Neural crest cell (in vitro differentiated cells): ENCODE measurements at places on chromosomes 4 and X.
A peak's percentile ranks its signal among the peaks of the same experiment; 100 is the strongest.

GRCh38 chr4:186485150-186485549 is 70.2 kb downstream of the MTNR1A start:
- no peak for DNase-seq

- DNase-seq: no peak
These were observed 6.8 kb upstream of the RHOH start for GRCh38 chr4:40190019-40190418.

DNA sequence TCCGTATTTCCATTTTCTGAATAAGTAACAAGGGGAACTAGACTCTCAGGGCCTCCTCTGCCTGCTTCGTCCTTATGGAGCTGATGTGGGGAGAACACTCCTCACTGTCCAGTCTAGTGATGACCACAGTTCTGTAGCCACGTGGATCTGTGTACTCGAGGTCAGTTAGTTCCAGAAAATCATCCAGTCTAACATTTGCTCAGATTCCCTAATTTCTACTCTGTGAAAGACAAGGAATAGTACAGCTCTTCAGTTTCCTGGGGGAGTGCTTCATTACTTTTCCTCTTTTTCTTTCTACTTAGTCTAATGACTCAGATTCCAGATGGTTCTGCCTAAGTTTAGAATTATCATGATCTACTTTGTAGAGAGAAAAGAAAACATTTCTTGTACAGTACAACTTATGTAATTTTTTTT is 82.6 kb downstream of the SORBS2 start:
- no peak for DNase-seq

DNA sequence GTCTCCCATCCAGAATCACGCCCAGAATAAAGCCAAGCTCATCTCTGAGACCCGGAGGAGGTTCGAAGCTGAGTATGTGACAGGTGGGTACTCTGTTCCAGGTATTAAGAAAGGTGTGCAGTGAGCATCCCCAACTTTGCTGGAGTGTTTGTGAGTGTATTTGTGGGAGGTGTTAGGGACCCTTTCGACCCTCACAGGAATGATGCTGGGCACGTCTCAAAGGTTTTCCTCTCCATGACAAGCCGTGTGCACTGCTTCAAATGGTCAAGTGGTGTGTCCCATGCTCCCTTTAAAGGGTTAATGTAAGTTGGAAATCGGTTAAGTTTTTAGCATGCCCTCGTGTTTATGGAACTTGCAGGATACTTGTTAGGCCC is 442 bp downstream of the MOSPD2 start:
- no peak for DNase-seq

GRCh38 chr4:76213415-76214176 is at the start of gene SCARB2:
Gene SCARB2 (minus strand): TSS chr4:76213824. CDS start chr4:76213543, 281 bp downstream.
- peak; percentile 70 for DNase-seq

DNA sequence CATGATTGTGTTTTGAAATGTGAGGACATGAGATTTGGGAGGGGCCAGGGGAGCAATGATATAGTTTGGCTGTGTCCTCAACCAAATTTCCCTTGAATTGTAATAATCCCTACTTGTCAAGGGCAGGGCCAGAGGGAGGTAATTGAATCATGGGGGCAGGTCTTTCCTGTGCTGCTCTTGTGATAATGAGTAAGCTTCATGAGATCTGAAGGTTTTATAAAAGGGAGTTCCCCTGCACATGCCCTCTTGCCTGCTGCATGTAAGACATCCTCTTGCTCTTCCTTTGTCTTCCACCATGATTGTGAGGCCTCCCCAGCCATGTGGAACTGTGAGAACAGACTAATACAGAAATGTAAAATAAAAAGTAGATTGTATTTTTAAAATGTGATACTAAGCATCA is 1294.9 kb downstream of the ADGRL3 start:
- no peak for DNase-seq

DNA sequence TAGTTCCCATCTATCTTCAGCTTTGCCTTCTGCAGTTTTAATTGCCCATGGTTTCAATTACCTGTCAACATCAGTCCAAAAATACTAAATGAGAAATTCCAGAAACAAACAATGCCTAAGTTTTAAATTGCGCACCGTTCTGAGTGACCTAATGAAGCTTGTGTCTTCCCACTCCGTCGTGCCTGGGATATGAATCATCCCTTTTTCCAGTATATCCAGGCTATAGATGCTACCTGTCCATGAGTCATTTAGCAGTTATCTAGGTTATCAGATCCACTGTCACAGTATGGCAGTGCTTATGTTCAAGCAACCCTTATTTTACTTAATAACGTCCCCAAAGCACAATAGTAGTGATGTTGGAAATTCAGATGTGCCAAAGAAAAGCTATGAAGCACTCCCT is 363.6 kb upstream of the FAM241A start:
- no peak for DNase-seq

GRCh38 chrX:13620207-13620606 is 32.7 kb upstream of the TCEANC start:
- no peak for DNase-seq

DNA sequence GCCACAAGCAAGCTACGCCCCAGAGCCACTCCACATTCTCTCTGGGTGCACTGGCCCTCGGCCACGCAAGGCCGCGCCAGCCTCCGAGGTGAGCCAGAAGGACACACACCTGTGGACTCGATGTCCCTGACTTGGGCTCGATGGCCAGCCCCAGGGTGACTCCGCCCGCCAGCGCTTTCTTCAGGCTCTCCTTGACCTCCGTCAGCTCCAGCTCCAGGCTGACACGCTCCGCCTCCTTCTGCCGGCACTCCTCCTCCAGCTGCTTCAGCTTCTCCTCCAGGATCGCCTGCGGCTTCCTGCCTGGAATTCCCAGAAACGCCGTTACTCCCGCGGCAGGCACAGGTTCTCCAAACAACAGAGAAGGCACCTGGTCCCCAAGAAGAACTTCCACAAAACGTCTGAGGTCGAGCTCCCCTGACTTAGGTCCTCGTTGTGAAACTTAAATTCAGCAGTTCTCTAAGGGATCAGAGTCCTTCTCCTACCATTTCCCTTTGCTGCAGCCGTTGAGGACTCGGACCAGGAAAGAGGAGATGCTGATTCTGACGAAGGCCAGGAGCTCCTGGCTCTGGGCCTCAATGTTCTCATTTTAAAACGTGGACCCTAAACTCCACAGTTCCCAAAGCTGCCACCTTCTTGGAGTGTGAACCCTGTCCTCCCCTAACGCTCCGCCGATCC is 166.8 kb downstream of the AFAP1 start:
- DNase-seq: no peak

DNA sequence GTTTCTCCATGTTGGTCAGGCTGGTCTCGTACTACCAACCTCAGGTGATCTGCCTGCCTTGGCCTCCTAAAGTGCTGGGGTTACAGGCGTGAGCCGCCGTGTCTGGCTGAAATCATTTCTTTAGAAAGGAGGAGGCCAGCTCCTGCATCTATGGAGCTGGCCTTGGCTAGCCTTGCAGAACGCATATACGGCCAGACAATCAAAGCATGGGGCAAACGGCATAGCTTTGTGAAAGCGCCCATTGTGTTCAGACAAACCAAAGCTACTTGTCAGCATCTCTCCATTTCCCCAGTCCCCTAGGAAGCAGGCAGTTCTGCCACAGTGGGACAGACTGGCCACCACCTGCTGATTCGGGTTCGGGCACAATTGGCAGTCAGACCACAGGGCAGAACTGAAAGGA is 48.9 kb upstream of the IQSEC2 start:
- DNase-seq: no peak

DNA sequence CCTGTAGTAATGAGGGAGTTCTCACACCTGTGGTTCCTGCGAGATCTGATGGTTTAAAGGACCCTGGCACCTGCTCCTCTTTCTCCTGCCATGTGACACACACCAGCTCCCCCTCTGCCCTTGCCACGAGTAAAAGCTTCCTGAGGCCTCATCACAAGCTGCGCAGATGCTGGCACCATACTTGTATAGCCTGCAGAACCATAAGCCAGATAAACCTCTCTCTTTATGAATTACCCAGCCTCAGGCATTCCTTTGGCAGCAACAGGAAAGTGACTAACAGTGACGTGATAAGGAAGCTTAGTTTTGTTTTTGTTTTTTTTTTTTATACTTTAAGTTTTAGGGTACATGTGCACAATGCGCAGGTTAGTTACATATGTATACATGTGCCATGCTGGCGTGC is 130.9 kb downstream of the AFAP1 start:
- no peak for DNase-seq

DNA sequence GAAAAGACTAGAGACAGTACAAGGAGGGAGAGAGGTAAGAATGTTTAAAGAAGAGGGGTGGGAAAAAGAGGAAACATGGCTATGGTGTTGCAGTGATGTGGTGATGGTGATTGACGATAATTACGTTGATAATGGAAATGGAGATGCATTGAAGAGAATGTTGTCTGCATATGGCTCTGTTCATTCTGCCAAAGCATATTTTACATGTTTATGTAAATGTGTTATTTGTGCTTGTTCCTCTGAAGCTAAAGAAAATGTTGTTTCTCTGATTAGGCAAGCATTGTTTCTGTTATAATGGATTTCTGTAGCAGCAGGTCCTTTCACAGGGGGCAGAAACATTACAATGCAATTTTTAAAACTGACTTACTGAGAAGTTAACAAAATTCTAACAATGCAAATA is 958.8 kb downstream of the CCSER1 start:
- no peak for DNase-seq

DNA sequence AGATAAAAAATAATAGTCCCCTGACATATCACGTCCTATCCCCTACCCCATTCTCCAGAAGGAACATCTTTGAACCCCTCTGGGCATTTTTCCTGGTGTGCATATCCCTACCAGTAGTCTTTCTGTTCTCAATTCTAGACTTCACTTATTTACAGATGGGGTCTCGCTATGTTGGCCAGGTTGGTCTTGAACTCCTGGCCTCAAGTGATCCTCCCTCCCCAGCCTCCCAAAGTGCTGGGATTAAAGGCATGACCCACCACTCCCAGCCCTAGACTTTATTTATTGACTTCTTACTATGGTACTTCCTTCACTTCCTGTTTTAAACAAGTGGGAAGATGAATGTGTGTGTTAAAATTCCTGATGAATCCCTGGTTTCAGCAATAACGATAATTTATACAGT is 612 bp upstream of the RRAGB start:
- DNase-seq: no peak

- DNase-seq: no peak
These were observed 198.7 kb upstream of the NOCT start for GRCh38 chr4:138816875-138817274.

- no peak for DNase-seq
These were observed 16.2 kb downstream of the NELFA start for GRCh38 chr4:1992468-1993168.

- DNase-seq: no peak
These were observed 40.8 kb downstream of the SLC34A2 start for GRCh38 chr4:25696409-25696808.

- no peak for DNase-seq
These were observed 17.9 kb upstream of the CXCL11 start for GRCh38 chr4:76053730-76054129.

DNA sequence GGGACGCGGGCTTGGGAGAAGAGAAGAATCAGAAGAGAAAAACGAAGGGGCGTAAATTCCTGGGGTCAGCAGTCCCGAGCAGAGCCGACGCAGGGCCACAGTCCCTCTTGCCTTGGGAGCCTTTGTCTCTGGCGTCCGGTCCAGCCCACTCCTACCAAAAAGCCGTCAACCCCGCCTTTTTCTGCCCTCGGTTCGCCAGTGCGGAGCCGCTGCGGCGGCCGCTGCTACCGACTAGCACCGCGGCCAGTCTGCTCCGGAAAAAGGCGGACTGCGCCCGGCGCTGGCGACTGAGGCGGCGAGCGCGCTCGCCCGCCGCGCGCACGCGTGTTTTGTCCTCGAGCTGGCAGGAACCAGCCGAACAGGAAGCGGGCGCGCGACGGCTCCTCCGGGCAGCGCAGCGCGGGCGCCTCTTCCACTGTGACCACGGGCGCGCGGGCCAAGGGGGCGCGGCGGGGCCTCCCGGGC is 502 bp downstream of the HNRNPDL start:
- DNase-seq: no peak

DNA sequence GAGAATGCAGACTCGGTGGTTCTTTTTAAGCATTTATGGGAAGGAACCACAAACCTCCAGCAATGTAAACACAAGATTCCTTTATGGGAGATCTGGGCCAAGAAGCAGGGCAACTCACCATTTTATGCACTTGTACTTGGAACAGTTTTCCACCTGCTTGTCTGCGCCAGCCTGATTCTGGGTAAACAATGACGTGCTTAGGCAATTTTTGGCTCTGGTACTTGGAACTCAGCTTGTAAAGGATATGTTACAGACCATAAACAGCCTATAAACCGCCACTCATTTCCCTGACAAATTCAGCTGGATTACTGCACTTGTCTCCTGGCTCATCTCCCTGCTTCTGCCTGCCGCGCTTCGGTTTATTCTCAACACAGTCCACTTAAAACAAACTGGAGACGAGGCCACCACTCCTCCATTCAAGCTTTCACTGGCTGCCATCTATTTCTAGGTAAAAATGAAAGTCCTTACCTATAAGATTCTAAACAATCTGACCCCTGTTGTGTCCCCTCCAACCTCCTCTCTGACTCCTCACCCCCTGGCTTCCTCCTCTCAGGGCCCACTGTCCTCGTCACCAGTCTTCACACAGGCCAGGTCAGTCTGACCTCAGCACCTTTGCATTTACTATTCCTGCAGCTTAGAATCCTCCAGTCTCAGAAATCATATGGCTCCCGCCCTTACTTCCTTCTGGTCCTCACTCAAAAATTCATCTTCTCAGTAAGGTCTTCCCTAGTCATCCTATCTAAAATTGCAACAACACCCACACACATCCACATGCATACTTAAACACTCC is 205.9 kb upstream of the GALNT7 start:
- no peak for DNase-seq

DNA sequence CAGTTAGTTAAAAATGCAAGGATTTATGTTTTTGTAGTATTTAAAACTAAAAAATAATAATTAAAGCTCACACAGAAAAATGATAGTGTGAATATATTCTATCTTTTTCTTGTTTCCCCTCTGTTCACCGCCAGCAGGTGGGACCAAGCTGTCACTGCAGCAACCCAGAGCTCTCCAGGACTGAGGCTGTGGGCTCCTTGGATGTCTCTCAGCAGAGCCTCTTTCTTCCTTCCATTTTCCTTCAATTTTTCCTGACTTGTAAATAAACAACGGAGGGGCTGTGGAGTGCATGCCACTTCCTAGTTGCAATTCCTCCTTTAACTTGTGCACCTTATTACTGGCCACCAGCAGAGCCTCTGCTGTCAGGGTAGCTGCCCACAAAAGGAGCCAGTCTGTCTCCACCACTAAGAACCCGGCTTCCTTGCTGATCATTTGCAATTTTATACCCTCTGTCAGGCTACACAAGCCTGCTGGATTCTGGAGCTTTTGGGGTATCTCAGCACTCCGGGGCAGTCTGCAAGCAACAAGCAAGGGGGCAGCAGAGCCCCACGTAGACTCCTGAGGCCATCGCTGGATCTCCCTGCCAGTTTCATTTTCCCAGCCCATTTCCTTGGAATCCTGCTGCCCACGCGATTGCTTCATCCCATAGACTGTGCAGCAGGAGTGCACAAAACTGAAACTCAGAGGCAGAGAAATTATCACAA is 1467.4 kb downstream of the C4orf33 start:
- DNase-seq: peak; percentile 30
